ENCODE measurements at places on chromosomes 4 and X.

GRCh38 chrX:68889249-68889648 is 60.4 kb downstream of the EFNB1 start:
- no peak for DNase-seq

DNA sequence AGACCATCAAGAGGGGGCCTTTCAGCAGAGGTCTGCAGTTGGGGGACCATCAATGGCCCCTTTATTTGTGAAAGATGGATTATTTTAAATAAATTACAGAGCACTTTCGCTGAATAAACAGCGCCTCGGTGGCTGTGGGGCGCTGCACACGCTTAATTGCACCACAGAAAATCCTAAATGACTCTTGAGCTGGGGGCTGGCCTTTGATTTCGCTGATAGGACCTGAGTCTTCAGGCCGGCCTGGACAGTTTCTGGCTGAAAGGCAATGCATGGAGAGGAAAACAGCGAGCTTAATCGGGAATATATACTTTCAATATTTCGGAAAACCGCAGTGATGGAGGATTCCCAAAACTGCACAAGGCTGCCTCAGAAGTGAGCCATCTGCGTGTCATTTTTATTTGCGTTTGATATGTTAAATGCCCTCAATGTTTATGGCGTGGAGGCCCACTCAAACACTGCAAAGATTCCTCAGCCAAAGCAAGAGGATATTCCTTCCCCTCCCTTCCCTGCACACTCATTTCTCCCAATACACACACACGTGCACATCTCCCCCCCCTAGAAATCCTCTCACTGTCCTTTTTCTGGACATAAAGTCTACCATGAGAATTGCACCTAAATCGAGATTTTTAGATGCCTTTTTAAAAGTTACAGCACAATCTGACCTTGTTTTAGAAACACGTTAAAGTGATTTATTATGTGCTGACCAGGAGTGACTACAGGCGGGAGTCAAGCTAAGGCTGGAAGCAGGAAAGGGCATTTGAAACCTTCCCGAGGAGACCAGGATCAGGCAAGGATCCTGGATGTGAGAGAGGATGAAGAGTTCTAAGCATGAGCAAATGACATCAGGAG is 340.7 kb downstream of the RAB28 start:
- no peak for DNase-seq

DNA sequence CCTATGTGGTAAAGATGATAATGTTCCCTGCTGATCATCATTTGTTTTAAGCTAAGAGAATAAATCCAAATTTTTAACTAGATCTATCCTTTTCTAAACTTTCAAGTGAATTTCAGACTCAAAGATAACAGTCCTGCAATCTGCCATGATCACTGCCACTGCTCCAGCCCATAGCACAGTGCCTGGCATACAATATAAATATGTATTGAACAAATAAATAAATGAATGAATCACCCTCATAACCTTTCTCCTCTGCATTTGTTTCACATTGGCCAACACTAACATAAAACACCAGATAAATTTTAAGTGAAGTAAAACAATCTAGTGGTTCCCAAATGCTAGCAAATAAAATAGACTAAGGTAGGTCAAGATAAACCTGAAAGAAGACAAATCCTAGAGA is 439.0 kb downstream of the GPM6A start:
- no peak for DNase-seq

GRCh38 chrX:85503258-85504158 is 124.0 kb upstream of the POF1B start:
- DNase-seq = no peak

DNA sequence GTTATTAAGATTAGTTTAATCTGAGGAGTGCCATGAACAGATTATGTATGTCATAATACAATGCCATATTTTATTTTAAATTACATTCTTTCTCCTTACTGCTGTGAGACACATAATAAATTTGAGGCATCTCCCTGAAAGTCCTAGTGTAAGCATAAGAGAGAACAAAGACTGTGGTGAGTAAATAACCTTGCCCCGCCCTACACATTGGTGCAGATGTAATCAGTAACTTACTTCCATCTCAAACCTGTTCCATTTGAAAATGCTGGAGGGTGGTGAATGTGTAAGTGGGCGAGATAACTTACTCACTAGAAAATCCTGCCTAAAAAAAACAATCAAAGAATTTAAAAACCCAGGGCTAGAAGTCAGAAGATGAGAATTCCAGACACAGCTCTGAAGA is 338.1 kb upstream of the SLIT2 start:
- DNase-seq = no peak

DNA sequence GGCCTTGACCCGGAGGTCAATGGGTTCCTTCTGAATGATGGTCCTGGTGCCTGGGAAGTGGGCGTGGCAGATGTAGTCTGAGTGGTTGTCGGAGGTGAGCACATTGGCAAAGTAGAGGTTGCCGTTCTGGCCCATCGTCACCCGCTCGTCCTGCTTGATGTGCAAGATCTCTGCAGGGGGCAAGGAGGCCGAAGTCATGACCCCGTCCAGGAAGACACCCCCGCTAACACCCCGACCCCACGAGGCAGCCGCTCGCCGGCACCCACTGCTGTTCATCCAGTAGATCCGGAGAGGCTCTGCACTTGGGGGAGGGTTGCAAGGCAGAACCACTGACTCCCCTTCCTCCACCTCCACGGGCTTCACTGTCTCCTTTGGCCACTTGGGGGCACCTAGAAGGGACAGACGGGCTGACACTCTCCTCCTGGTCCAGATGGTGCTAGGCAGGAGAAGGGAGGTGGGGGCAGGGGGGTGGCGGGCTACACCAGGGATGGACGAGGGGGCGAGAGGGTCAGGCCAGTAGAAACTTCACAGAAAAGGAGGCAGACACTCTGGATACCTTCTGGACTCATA is 15.1 kb downstream of the L1CAM start:
- DNase-seq = peak; percentile 86

Data from WERI-Rb-1 (cell line).